ENCODE measurements at places on chromosomes 6 and 20.
A peak's percentile ranks its signal among the peaks of the same experiment; 100 is the strongest.

DNA sequence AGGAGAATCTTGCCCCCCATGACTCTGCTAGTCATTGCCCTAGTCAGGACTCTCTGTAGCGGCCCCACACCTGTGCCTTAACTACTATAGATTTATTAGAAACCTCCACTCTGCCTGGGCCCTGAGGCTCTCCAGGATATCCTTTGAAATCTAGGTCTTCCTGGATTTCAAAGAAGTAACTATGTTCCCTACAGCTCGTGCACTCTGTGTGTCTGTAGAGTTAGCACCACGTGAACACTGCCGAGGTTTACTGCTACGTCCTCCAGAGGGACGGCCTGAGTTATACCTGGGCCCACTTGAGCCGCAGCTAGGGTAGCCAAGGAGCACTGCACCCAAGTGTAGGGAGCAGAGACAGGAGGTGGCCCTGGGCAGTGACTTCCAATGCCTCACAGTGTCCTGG, 19.8 kb downstream of the GLP1R start:
- DNase-seq: no peak

GRCh38 chr6:37109714-37110499, 60.0 kb upstream of the PIM1 start:
- no peak for DNase-seq

DNA sequence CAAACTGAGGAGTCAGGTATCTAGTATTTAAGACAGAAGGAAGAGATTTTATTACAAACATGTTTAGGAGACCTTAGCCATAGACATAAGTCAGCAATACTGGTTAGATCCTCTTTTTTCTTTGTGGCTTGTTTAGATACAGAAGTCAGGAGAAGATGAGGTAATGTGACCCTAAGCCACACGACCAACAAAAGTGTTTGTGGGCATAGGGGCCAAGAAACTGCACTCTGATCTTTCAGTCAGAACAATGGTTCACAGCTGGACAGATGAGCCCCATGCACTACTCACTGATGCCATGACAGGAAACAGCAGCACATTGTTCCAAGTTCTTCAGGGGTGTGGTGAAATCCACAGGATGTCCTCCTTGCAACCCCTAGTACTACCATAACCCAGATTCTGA, 238.5 kb upstream of the RAB32 start:
- DNase-seq: no peak

DNA sequence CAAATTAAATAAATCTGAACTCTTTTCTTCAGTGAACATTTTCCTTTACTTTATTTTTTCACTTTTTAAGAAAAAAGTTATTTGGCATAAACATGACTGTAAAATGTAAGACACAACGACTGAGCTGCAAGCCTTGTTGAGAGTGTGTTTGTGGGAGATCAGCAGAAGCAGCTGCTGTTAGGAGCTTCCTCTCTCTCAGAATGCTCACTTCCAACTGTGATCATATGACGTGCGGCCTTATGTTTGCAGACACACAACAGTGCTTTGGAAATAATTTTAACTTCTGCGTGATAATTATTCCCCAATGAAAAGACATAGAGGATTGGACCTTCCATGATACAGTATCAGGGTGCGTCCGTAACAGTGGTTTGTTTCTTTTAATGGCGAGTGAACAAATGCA, 104.0 kb downstream of the ARHGAP18 start:
- peak; percentile 12 for DNase-seq

GRCh38 chr6:157690441-157691210, 132.4 kb upstream of the SNX9 start:
- DNase-seq: no peak

- peak; percentile 76 for DNase-seq
Observed at GRCh38 chr6:32637219-32637880, at the start of gene HLA-DQA1. TSS of gene HLA-DQA1 (plus strand) at chr6:32637406. CDS start at chr6:32637459, 53 bp downstream.

DNA sequence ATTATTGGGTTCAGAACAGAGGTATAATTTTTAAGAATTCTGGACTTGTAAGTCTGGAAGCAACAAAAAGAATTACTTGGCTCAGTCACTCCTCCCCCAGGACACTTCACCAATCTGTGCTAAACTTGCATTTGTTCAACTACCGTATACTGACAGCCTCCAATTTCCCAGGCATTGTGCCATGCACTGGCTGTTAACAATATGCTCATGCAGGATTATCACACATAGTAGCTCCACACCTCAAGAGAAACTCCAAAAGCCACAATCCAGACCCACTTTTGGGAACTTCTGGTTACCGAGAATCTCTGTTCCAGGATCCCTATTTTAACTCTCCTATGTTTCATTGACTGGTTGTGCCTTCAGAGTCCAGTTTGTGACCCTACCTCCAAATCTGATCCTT, 7.7 kb downstream of the ADGRF1 start:
- DNase-seq: no peak

GRCh38 chr6:147509891-147510290, 1.4 kb downstream of the SAMD5 start:
- no peak for DNase-seq

GRCh38 chr6:104860221-104860620, 502 bp upstream of the HACE1 start:
- DNase-seq: no peak

DNA sequence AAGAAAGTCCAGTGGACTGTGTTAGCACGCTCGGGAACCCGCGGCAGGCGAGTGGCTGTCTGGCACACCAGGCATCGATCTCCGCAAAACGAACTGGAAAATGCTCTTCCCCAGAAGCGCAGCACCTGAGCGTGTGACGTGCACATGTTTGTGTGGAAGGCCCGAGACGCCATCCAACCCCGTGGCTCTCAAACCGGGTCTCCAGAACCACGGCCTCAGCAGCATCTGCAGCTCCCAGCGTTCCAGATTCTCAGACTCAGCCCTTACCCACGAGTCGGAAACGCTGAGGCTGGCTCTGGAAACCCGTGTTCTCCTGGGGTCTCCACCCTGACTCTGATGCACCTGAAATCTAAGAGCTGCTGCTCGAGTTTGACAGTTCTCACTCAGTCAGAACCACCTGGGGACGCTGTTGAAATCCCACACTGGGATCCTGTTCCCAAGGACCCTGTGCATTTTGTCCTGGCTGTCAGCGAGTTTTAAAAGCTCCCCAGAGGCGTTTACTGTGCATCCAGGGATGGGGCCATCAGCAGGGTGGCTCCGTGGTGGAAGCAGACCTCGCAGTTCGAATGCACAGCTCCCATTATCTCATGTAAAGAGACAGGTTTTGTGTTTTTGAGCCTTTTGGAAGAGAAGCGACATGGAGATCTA, 69.0 kb downstream of the DLL1 start:
- no peak for DNase-seq

DNA sequence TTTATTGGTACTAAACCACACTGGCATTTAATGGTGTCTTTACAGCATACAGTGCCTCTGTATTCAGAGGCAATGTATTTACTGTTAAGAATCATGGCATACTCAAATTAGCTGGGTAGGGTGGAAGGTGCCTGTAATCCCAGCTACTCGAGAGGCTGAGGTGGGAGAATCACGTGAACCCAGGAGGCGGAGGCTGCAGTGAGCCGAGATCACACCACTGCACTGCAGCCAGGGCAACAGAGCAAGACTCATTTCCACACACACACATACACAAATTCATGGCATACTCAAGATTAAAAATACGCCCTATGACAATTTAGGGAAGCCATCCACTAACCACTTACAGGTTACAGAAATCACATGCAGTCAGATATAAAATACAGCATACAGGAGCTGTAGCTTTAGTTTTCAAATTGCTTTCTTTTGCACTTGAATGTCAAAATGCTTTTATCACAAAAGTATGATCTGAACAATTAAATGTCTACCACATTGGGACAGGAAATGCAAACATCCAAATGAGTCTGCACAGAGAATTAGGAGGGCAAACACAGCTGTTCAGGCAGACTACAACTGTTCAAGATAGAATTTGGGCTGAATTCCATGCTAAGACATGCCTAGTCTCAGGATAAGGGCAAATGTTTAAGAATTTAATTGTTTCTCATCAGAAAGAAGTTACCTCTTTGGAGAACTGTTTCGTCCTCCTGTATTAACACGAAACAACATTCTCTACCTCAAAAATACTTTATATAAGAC, 36.4 kb downstream of the CSNK2A1 start:
- DNase-seq: no peak

DNA sequence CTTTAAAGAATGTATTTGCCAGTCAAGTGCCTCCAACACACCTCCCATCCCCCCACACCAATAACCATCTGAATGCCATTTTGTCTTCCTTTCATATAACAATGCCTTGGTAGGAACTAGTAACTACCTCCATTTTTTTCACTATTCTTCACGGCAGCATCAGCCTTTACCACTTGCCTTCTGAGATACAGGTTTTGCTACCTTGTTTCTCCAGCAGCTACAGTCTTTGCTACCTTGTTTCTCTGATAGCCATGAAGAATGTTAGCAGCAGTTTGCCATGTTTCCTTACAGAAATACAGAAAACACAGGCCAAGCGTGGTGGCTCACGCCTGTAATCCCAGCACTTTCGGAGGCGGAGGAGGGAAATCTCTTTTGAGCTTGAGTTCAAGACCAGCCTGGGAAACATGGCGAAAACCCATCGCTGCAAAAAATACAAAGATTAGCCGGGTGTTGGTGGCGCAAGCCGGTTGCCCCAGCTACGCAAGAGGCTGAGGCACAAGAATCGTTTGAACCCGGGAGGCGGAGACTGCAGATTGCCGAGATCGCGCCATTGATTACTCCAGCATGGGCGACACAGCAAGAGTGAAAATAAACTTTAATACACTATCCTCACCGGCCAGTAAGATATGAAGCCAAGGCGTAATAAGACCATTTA, 100.9 kb downstream of the HFE start:
- DNase-seq: no peak

DNA sequence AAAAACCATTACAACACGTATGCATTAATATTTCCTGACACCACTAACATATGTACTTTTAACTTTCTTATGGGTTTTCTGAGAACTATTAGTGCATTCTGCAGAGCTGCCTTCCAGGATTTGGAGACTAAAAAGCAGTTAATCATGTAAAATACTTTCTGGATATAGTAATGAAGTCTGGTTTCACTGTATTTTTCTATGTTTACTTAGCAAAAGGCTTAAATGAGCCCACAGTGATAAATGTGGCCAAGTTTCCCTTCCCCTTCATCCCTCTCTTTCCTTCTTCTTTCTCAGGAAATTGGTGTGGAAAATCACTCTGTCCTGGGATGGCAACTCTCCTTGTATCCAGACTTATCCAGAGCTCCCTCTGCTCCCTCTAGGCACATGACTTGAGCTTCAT, 29.7 kb upstream of the ENPP1 start:
- no peak for DNase-seq

GRCh38 chr6:136208783-136209182, 41.3 kb downstream of the MTFR2 start:
- DNase-seq: no peak

DNA sequence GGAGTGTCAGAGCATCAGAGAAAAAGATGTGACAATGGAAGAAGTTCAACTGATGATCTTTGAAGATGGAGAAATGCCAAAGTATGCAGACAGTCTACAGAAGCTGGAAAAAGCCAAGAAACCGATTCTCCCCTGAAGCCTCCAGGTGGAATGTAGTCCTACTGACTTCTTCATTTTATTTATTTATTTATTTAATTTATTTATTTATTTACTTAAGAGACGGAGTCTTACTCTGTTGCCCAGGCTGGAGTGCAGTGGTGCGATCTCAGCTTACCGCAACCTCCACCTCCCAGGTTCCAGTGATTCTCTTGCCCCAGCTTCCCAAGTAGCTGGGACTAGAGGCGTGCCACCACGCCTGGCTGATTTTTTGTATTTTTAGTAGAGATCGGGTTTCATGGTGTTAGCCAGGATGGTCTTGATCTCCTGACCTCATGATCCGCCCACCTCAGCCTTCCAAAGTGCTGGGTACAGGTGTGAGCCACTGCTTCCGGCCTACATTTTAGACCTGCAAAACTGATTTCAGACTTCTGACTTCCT, 2.2 kb upstream of the RPF2 start:
- no peak for DNase-seq

DNA sequence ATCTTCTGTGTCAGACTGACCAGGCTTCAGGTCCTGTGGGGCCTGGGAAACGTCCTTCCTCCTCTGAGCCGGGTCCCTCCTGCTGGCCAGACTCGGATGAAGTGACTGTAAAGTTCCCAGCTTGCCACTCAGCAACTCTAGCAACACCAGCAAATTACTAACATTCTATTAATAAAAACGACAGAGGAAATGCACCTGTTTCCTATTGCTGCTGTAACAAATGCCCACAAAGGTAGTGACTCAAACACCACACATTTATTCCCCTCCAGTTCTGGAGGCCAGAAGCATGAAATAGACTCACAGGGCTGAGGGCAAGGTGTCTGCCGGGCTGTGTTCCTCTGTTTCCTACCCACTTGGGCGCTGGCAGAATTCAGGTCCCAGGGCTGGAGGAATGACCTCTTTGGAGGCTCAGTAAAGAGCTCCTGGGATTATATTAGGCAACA, 48.8 kb downstream of the CTCFL start:
- DNase-seq: peak; percentile 64

- DNase-seq: no peak
Observed at GRCh38 chr6:15505463-15505918, 157.3 kb downstream of the DTNBP1 start.

- DNase-seq: no peak
Observed at GRCh38 chr6:22848121-22848520, 278.8 kb downstream of the HDGFL1 start.

DNA sequence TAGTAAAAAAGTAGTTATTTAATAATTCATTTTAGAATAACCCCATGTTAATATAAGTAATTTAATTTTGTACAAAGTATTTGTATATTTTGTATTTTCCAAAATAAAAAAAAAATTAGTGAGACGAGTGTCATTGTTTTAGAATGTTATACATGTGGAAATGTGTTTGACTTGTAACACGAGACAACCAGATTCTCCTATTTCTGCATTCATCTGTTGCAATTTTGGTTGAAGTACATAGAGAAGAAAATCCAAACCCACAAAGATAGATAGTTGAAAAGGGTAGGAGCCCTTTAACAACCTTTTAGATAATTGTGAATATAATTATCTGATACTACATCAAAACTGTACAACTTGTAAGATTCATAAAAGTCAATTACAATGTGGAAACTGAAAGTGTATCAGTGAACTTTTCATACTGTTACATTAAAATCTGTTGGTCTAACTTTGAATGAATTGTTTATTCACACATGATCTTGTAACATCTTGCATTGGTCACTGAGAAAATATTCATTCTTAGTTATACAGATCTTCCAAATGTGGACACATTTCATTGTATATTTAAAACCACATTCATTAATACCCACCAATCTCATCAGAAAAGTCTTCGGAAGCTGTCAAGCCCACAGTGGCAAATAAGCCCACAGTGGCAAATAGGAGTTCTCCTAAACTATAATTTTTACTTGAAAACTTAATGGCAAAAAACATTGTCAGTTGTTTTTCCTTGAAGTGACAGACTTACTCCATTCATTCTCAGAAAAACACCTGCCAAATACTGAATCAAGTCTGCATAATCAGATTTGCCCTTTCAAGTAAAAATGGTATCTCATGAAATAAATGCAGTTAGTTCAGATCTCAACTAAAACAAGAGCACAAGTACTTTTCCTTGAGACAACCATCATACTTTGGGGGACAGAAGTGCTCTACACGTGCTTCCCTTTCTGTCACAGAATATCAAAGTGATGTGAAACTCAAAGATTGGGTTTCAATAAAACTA, 52.8 kb downstream of the FKBP5 start:
- no peak for DNase-seq

Measured in bone marrow (tissue), 2 donors.